Chondrocyte (in vitro differentiated cells): ENCODE measurements at places on chromosomes 2 and 18. TPM values are rescaled to one million over a fixed set of nuclear protein-coding genes. Genes with fewer than 3 reads are reported as not detected.

GRCh38 chr18:79458131-79458838 lies 62.6 kb downstream of the NFATC1 start:
- DNase-seq: no peak

GRCh38 chr2:240620859-240621258 lies 4.4 kb upstream of the GPR35 start:
- DNase-seq: peak; percentile 65

DNA sequence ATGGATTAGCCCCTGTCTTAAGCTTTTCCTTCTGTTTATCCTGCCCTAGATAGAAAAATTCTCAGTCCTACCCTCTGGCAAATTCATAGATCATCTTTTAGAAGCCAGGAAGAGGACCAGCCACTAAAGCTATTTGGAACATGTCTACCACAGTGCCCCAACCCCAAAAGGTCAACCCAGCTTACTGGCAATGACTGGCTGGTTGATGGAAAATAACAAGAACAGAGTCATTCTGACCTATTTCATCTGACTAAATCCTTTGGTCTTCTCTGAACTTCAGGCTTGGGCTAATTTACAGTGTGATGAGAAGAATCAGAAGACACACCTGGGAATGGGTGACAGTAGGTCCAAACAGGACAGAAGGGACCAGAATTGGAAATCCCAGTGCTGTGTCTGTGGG lies 227.3 kb upstream of the CCDC68 start:
- DNase-seq: no peak

DNA sequence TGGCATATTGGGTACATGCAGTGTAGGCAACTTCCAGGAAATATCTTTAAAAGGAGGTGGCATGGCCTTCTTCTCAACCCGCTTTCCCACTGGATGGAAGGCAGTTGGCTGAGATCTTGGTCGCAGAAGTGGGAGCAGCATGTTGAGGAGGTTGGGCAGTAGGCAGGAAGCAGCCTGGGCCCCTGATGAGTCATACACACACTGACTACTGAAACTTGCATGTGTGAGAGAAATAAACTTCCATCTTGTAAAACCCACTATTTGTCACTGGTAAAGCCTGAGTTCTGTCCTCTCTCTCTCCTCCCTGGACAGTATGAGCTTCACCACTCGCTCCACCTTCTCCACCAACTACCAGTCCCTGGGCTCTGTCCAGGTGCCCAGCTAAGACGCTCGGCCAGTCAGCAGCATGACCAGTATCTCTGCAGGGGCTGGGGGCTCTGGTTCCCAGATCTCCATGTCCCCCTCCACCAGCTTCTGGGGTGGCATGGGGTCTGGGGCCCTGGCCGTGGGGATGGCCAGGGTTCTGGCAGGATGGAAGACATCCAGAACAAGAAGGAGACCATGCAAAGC lies 233.8 kb upstream of the SPRED2 start:
- no peak for DNase-seq

GRCh38 chr2:219492575-219492974 lies 6.1 kb upstream of the GMPPA start:
- DNase-seq: no peak

The SMAD7 gene
- total RNA-seq: 61.2 to 99.9 TPM (median 70.1 TPM) in 3 replicates

DNA sequence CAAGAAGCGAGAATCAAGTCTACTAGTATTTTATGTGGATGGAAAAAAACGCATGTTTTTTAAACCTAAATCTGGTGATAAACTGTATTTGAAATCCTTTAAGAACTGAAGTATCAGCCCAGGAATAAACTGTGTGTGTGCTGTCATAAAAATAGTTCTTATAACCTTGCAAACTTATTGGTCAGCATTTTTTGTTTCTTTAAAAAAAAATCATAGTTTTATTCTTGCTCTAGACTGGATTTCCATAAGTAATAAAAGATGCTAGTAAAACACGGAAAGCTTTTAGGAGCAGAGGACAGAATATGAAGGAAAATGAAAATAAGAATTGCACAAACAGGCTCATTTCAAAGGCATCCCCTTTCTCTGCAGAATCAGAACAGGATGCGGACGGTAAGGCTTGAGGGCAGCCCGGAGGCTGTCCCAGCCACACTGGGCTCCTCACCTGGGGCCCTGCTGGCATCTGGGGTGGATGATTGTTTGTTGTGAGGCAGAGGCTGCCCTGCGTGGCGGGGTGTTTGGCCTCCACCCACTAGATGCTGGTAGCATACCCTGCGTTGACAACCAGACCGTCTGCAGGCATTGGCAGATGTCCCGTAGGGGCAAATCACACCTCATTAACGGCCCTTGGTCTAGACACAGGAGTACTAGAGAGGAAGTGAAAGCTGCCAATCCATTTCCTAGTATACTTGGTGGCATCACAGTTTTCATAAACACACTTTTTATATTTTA lies 52.5 kb downstream of the MBP start:
- DNase-seq: no peak

The PTPN2 gene
- total RNA-seq: 21.9 to 29.0 TPM (median 22.2 TPM) in 3 replicates

The GLI2 gene
- total RNA-seq: 31.1 to 37.0 TPM (median 36.0 TPM) in 3 replicates

DNA sequence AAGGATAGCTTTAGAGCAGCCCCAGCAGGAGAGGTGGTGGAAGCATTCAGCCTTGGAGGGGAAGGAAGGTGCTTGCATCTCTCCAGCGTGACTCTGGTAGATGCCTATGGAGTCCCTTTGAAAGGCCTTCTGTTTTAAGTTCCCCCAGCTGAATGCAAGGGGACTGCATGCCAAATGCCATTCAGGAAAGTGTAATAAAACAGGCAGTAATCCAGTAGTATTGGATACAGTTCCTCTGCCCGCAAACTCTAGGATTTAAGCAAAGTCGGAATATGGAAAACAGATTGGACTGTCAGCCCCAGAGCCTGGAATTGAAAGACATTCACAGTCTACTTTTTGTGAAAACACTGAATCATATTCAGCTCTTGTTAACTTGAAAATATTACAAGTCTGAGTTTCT lies 125.2 kb upstream of the GAREM1 start:
- DNase-seq: no peak

The LYPD6 gene
- 0.46 to 0.82 TPM (median 0.57 TPM) in 3 replicates for total RNA-seq

- DNase-seq: no peak
These were observed 691 bp downstream of the KYNU start for GRCh38 chr2:142878031-142878678.

GRCh38 chr2:47043891-47044239 lies 111.2 kb downstream of the STPG4 start:
- no peak for DNase-seq

GRCh38 chr2:219433666-219434467 lies 776 bp upstream of the SPEG start:
- peak; percentile 15 for DNase-seq

The GAREM2 gene
- 6.5 to 22.6 TPM (median 19.1 TPM) in 3 replicates for total RNA-seq

- no peak for DNase-seq
These were observed 68.8 kb downstream of the HNRNPLL start for GRCh38 chr2:38533757-38534545.

The FZD7 gene
- total RNA-seq: 61.0 to 66.2 TPM (median 63.1 TPM) in 3 replicates

GRCh38 chr18:48676756-48677368 lies 138.0 kb downstream of the CTIF start:
- peak; percentile 79 for DNase-seq

GRCh38 chr2:205139822-205140463 lies 542.4 kb upstream of the NRP2 start:
- DNase-seq: no peak

The MAP4K3 gene
- 30.9 to 42.9 TPM (median 35.3 TPM) in 3 replicates for total RNA-seq
